K562 (cell line): ENCODE measurements at places on chromosomes 5 and 9. TPM values are rescaled to one million over a fixed set of nuclear protein-coding genes. Genes with fewer than 3 reads are reported as not detected.
A peak's percentile ranks its signal among the peaks of the same experiment; 100 is the strongest.

Gene FST
- not detected in 2 replicates for polyA plus RNA-seq

Gene NUTM2G
- not detected in 2 replicates for polyA plus RNA-seq

Gene BNC2
- not detected in 2 replicates for polyA plus RNA-seq

Gene PRUNE2
- polyA plus RNA-seq, result not detected in 2 replicates

Gene BAAT
- 0.28 and 0.88 TPM in 2 replicates for polyA plus RNA-seq

Gene TPPP
- polyA plus RNA-seq, result not detected in 2 replicates

GRCh38 chr9:125332527-125332926 lies 70.9 kb downstream of the GAPVD1 start:
- no peak overlapping the region for H3K27ac ChIP-seq
- H3K4me3 ChIP-seq, result no peak overlapping the region
- DNase-seq, result no peak
- H3K4me1 ChIP-seq, result no peaks in the 10 kb centered on the region
- peaks cover 69% of the 10 kb centered on the region for H3K36me3 ChIP-seq

GRCh38 chr5:7894439-7894838 lies 25.5 kb downstream of the MTRR start:
- H3K27me3 ChIP-seq, result no peaks in the 10 kb centered on the region
- DNase-seq, result no peak
- no peak overlapping the region for H3K27ac ChIP-seq
- peaks cover 98% of the 10 kb centered on the region for H3K36me3 ChIP-seq
- no peak overlapping the region for H3K4me3 ChIP-seq

DNA sequence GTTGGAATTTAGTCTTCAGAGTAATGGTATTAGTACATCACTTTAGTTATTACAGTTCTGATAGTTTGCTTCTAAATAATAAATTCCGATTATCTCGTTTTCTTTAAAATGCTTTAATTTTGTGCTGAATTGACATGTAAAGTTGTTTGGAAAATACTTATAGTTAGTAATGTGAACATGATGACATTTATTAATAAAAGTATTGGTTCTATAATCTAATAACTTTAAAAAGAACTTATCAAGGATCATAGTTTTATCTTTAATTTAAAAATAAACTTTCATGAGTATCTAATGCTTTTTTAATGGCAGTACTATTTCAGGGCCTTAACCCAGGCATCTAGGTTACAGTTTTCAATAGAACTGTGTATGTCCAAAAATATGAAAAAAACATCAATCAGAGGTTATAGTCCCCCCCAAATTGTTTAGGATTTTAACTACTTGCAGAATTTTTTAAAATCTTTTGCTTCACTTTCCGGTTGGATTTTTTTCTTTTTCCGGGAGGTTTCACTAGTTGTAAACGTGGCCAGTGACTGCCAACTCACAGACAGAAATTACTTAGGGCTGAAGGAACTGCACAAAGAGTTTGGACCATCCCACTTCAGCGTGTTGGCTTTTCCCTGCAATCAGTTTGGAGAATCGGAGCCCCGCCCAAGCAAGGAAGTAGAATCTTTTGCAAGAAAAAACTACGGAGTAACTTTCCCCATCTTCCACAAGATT lies 680 bp downstream of the GPX8 start:
- no peak for DNase-seq
- H3K36me3 ChIP-seq, result no peaks in the 10 kb centered on the region
- H3K4me3 ChIP-seq, result no peak overlapping the region
- peaks cover 5% of the 10 kb centered on the region; the same call in 1 of the 2 replicates for H3K27me3 ChIP-seq
- no peaks in the 10 kb centered on the region for H3K4me1 ChIP-seq

- no peaks in the 10 kb centered on the region for H3K36me3 ChIP-seq
- peak; percentile 60 for DNase-seq
- H3K4me1 ChIP-seq, result no peaks in the 10 kb centered on the region
- H3K27me3 ChIP-seq, result peaks cover 21% of the 10 kb centered on the region
These were observed 13.0 kb upstream of the ABLIM3 start for GRCh38 chr5:149128023-149128875.

DNA sequence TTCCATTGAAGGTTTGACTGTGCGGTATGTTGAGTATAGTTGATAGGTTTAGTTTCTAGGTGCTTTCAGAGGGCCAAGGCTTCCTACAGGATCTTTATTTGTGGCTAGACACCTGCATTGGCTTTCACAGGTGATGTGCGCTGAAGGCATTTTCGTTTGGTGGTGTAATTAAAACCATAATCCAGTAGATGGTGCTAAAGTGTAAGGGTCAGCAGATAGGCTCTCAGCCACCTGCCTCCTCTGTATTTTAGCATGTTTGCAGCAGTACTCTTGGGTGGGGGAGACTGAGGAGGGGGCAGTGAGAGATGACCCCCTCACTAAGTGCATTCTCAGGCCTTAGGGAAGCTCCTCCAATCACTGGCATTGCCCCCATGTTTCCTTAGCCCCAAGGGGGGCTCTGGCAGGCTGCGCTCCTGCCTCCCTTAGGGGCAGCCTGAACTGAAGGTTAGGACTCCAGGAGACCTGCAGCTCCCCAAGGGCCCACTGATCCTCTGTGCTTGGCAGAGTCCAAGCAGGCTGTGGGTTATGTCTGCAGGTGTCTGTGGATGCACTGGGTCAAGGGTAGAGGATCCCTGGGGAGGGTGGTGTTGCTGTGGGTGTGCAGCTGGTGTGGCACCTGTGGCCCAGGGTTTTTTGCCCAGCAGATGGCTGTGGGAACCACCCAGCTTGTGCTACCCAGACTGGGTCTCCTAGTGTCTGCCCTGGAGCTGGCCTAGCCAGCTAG lies 23.4 kb downstream of the CDK20 start:
- no peaks in the 10 kb centered on the region for H3K27me3 ChIP-seq
- peak; percentile 31 for DNase-seq
- no peak overlapping the region for H3K4me3 ChIP-seq
- H3K36me3 ChIP-seq, result no peaks in the 10 kb centered on the region
- no peaks in the 10 kb centered on the region for H3K4me1 ChIP-seq

GRCh38 chr5:173712609-173713175 lies 96.2 kb upstream of the BOD1 start:
- H3K36me3 ChIP-seq, result no peaks in the 10 kb centered on the region
- H3K4me1 ChIP-seq, result peaks cover 5% of the 10 kb centered on the region; the same call in 1 of the 2 replicates
- no peaks in the 10 kb centered on the region for H3K27me3 ChIP-seq
- no peak overlapping the region for H3K27ac ChIP-seq

GRCh38 chr5:155926766-155927165 lies 400.2 kb upstream of the SGCD start:
- H3K4me1 ChIP-seq, result no peaks in the 10 kb centered on the region
- H3K27me3 ChIP-seq, result no peaks in the 10 kb centered on the region
- no peak overlapping the region for H3K27ac ChIP-seq
- no peaks in the 10 kb centered on the region for H3K36me3 ChIP-seq
- H3K4me3 ChIP-seq, result no peak overlapping the region
- no peak for DNase-seq

DNA sequence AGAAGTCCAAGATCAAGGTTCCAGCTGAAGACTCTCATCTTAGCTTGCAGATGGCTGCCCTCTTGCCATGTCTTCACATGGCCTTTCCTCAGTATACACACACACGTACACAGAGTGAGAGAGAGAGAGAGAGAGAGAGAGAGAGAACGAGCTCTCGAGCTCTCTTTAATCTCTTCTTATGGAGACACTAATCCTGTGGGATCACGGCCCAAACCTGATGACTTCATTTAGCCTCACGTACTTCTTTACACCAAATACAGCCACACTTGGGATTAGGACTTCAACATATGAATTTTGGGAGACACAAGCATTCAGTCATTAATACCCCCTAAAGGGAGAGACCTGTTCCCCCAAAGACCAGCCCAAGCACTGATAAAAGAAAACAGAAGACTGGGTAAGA lies 42.8 kb downstream of the SIL1 start:
- H3K36me3 ChIP-seq, result no peaks in the 10 kb centered on the region
- no peaks in the 10 kb centered on the region for H3K27me3 ChIP-seq
- peaks cover 8% of the 10 kb centered on the region for H3K4me1 ChIP-seq
- no peak overlapping the region for H3K27ac ChIP-seq
- DNase-seq, result no peak

DNA sequence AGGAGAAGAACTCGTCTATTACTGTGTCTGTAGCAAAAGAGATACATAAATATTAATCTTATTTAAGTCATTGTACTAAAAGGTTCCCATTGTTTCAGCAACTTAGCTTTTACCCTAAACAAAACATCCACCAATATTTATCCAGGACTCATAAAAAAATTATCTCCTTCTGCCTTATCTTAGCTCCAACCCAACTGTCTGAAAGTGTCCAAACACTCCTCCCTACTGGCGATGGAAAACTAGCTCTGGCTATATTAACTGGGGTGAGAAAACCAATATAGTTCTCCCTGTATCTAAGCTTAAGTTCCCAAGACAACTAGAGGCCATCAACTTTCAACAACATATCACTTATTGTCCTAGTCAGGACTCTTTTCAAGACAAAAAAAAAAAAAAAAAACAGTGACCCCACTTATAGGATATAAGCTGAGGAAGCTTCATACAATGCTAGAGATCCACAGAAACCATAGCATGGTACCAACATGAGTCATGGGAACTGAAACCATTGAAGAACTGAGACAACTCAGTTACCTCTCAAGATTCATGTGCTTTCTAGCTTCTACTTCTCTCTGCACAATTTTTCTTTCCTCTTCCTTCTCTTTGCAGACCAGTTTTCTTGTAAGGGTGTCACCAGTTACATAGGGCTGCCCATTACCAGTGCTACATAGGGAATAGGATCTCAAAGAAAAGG lies 150.7 kb upstream of the RASA1 start:
- H3K27ac ChIP-seq, result peak overlapping the region; percentile 56
- no peak overlapping the region for H3K4me3 ChIP-seq
- H3K4me1 ChIP-seq, result peaks cover 7% of the 10 kb centered on the region
- DNase-seq, result no peak
- H3K36me3 ChIP-seq, result no peaks in the 10 kb centered on the region

- no peaks in the 10 kb centered on the region for H3K36me3 ChIP-seq
- H3K4me1 ChIP-seq, result no peaks in the 10 kb centered on the region
- no peaks in the 10 kb centered on the region for H3K27me3 ChIP-seq
- no peak overlapping the region for H3K4me3 ChIP-seq
These were observed 6.8 kb upstream of the APBA1 start for GRCh38 chr9:69678843-69679538.

DNA sequence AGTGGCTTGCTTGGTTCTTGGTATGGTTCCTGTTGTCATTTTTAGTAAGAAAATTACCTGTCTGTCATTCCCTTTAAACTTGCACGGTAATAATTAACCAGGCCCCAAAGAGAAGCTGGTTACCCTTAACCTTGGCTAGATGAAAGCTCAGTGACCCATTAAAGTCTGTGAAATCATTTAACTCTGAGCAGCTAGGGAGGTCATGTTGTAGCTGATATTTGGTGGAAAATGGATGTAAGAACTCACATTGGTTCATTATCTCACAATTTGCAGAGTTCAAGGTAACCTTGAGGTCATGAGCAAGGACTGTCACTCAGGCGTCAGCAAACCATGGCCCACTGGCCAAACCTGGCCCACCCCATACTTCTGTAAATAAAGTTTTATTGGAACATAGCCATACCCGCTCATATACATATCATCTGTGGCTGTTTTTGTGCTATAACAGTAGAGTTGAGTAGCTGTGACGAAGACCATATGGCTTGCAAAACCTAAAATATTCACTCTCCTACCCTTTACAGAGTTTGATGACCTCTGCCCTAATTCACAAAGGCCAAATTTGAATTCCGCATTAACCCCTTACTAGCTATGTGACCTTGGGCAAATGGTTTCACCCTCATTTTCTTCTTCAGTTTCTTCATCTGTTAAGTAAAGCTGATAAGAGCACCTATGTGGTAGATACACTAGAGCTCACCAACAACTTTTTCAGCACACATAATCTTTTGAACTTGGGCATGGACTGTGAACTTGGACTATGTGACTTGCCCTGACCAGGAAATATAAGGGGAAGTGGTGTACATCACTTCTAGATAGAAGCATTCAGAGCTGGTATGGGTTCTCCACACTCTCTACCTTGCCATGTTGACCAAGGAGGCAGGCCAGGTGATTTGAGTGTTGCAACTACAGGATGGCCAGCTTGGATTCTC lies 61.5 kb upstream of the CPEB4 start:
- peaks cover 54% of the 10 kb centered on the region for H3K4me1 ChIP-seq
- no peak for DNase-seq
- H3K4me3 ChIP-seq, result no peak overlapping the region
- H3K27me3 ChIP-seq, result no peaks in the 10 kb centered on the region
- no peaks in the 10 kb centered on the region for H3K36me3 ChIP-seq

GRCh38 chr5:1122511-1123294 lies 10.8 kb upstream of the SLC12A7 start:
- DNase-seq, result no peak
- H3K27ac ChIP-seq, result no peak overlapping the region
- peaks cover 11% of the 10 kb centered on the region for H3K4me1 ChIP-seq
- no peak overlapping the region for H3K4me3 ChIP-seq
- peaks cover 73% of the 10 kb centered on the region for H3K27me3 ChIP-seq
- H3K36me3 ChIP-seq, result no peaks in the 10 kb centered on the region

DNA sequence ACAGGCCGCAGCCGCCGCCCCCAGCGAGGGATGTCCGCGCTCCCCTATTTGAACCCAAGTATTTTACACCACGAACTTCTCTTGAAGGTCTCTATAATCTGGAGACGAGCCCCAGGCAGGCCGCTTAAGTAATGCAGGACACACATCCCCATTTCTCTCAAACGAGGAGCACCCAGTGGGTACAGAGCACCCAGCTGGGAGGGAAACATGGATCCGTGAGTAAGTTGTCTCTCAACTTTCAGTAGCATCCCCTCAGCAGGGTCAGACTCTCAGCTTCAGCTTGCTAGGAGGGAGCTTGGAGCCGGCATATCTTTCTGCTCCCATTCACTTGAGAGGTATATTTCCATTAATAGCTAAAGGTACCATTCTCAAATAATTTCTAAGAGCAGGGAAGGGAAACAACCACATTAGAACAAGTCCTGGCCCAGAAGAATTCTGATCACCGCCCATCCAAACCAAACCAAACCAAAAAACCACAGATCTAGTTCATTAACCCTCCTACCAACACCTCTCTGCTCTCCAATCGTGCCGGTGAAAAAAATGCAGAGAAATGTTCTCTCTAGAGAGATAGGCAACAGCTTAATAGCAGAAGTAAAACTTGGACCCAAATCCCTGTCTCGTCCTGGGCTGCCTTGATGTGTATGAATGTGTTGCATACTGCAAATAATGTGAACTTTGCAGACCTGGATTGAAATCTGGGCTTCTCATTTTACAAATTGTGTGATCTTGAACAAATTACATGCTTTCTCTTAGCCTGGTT lies 910 bp downstream of the TDRD7 start:
- H3K4me1 ChIP-seq, result peaks cover 12% of the 10 kb centered on the region
- H3K4me3 ChIP-seq, result peak overlapping the region; percentile 82
- no peaks in the 10 kb centered on the region; the same call in 1 of the 2 replicates for H3K27me3 ChIP-seq
- no peak for DNase-seq
- no peak overlapping the region; the same call in 2 of the 3 replicates for H3K27ac ChIP-seq
- H3K36me3 ChIP-seq, result no peaks in the 10 kb centered on the region
